Stimulated activated naive CD8-positive, alpha-beta T cell treated with anti-CD3 and anti-CD28 coated beads, Interleukin-15, Interleukin-2, amounts not matched to agents 100 U/mL and 50 U/mL, for 24 hours (primary cell): ENCODE measurements at places on chromosomes 12 and 14.

- no peak for DNase-seq
These were observed 59.8 kb downstream of the ACTN1 start for GRCh38 chr14:68919129-68919927.

DNA sequence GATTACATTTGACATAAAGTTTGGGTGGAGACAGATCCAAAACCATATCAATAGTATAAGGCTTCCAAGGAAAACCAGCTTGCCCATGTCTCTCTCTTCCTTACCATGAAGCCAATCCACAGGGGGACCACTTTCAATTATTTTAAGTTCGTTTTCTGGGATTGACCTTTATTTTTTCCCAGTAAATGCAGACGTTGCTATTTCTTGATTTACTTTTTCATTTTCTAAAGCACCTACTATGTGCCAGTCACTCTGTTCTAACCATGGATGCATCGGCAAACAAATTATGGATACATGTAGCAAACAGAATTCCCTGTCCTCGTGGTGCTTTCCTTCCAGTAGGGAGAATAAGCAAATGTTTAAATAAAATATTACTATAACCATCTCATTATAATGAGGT lies 65.8 kb upstream of the KCNA1 start:
- no peak for DNase-seq

DNA sequence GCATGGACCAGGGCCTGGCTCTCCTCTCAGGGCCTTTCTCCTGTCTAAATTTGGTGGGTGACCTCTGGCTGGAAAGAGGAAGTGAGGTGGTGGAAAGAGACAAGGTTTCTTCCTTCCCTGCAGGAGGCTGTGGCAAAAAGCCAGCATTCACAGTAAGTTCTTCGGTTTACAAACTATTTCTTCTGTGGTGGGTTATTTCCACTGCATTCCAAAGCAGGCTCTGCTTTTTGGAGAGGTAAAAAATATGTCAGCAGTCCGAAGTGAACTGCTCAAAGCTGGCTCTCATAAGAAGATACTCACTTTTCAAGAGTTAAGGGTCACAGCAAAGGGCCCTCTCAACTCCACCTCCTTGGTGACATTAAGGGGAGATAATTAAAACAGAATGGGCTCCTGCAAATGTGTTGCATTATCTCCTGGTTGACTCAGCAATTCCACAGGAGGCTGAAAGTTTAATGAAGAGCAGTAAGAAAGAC lies 48.9 kb upstream of the POC1B start:
- no peak for DNase-seq

GRCh38 chr12:2387103-2387834 lies 334.5 kb downstream of the CACNA1C start:
- DNase-seq: no peak

DNA sequence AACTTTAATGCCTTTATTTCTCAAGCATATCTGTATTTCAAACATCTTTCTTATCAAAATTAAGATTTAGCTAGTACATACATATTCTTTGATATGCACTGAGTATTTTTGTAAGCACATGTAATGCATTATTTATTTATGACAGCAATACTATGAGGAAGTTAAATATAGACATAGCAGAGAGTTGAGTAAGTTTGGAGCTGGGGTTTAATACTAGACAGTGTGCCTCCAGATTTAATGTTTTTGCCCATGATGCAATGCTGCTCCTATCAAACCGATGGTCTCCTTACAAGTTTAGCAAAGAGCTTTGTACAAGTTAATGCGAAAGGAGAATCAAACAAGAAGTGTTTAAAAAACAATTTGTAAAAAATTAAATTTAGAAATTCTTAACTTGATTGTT lies 826.6 kb upstream of the MGAT4C start:
- DNase-seq: no peak

- DNase-seq: no peak
These were observed 170.1 kb upstream of the RTL1 start for GRCh38 chr14:101073598-101073965.

DNA sequence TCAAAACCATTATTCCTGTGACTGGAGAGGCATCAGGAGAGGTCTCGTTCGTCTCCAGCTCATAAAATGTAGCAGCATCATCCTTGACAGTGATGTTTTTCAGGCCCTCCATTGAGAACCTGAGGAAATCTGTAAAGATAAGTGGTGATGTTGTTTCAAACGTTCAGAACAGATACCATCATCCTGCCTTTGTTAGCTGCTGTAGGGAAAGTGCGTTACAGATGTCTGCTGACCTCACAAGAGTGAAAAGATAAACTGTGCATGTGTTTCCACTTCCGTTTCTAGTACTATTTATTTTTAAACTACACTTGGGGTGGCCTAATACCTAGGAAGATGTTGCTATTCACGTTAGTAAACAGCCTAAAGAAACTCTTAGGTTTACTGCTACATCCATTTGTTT lies 28.4 kb downstream of the BCL2L14 start:
- DNase-seq: no peak

GRCh38 chr12:2940564-2940963 lies 18.6 kb upstream of the TEAD4 start:
- no peak for DNase-seq

- no peak for DNase-seq
These were observed 268.6 kb upstream of the PWP1 start for GRCh38 chr12:107417004-107417403.

DNA sequence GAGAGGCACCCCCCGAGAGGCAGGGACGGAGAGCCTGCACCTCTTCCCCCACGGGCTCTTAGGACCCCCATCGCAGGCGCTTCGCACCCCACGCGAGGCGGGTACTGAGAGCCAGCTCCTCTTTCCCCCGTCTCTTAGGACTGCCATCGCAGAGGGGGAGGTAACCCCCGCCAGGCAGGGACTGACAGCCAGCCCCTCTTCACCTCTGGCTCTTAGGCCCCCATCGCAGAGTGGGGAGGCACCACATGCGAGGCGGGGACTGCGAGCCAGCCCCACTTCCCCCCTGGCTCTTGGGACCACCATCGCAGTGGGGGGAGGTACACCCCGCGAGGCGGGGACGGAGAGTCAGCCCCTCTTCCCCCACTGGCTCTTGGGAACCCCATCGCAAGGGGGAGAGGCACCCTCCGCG lies 46.1 kb downstream of the DDX11 start:
- DNase-seq: no peak

GRCh38 chr14:28059254-28059653 lies 707.3 kb upstream of the FOXG1 start:
- no peak for DNase-seq

GRCh38 chr12:3137814-3138445 lies 60.8 kb downstream of the TSPAN9 start:
- no peak for DNase-seq

GRCh38 chr12:51814311-51815088 lies 34.0 kb downstream of the FIGNL2 start:
- peak; percentile 82 for DNase-seq

DNA sequence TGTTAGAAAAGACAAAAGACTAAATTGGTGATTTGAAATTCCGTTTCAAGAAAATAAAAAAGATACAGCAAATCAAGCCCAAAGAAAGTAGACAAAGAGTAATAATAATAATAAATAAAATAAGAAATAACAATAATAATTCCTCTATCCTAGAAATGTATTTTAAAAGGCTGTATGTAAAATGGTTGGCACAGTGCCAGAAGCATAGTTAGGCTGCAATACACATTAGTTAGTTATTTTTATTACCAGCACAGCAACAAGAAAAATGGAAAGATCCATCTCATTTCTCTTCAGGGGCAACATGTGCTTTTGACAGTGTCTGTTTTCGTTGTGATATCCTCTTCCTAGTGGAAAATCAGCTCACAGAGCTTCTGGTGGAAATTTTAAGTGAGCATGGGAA lies 174.1 kb upstream of the TMTC1 start:
- no peak for DNase-seq

DNA sequence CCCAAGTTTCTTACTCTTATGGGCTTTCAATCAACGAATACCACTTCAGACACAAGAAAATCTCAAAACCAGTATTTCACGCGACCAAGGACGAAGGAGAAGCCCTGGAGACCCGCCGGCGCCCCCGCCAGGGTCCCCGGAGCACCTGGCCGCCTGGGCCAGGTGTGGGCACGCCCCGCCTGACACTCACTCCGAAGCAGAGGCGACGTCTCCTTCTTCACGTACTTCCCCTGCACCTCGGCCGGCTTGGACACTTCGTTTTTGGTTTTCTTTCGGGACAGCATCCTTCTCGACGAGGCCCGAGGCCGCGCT lies 466 bp downstream of the SAV1 start:
- DNase-seq: no peak

DNA sequence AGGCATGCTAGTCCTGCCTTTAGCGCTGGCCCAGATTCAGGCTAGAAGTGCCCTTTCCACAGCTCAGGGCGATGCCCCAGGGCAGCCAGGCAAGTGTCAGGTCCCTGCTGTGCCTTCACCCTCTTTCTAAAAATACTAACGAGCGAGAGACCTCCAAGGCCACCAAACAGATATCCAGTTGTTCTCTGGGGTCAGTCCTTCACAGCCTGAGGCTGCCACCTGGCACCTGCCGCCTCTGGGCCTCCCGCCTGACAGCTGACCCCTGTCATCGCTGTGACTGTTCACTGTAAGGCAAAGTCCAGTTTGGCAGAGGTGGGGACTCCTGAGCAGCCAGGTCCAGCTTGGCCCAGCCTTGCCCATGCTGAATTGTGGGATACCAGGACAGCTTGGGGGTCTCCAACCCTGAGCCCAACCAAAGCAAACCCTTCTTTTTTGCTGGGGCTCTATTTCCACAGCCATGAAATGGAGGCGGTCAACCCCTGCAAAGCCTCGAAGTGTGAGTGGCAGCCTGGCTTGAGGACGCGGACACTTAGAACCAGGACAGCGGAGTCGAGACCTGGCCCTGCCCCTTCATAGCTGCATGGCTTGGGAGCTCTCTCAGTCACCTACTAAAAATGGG lies 79.9 kb downstream of the NINJ2 start:
- DNase-seq: no peak

- DNase-seq: no peak
These were observed 82.4 kb downstream of the CRADD start for GRCh38 chr12:93759512-93760081.

DNA sequence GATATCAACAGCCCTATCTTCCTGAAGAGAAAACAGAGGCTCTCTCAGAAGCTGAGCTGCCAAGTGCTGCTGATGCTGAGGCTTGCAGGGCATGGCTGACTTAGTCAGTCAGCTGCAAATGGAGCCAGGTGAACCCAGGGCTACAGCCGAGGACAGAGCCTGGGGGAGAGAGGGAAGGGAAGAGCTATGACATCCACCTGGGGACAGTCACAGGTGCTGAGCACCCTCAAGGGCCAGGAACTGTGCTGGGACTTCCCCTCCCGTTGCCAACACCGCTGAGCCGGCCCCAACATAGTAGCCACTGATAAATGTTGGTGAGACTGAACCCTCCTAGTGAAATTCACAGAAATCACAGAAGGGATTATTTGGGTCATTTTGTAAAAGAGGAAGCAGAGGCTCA lies 6.7 kb upstream of the CHGA start:
- DNase-seq: no peak

DNA sequence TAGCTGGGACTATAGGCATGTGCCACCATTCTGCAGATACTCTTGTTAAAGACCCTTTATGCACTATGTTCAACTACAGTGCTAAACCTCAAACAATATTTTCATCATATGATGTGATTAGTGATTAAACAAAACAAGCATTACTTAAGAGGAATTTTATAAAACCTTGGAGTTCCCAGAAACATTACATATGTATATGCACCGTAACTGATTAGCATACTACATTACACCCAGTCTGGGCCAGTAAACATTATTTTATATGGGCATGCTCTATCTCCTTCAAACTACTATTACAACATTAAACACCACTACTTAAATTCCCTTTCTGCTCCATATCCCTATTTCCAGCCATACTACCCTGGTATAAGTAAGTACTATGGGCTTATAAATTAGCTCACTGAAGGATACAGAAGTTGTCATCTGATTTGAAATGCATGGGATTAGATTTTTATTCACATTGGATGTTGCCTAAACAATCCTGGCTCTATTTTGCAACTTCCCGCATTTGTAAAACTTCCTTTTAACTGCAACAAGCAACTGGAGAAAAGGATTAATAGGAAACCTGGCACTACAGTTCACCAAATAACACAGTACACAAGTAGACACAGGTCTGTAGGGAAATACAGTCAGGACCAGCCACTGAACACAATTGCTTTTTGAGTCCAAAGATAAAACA lies 205.8 kb downstream of the MED13L start:
- no peak for DNase-seq

DNA sequence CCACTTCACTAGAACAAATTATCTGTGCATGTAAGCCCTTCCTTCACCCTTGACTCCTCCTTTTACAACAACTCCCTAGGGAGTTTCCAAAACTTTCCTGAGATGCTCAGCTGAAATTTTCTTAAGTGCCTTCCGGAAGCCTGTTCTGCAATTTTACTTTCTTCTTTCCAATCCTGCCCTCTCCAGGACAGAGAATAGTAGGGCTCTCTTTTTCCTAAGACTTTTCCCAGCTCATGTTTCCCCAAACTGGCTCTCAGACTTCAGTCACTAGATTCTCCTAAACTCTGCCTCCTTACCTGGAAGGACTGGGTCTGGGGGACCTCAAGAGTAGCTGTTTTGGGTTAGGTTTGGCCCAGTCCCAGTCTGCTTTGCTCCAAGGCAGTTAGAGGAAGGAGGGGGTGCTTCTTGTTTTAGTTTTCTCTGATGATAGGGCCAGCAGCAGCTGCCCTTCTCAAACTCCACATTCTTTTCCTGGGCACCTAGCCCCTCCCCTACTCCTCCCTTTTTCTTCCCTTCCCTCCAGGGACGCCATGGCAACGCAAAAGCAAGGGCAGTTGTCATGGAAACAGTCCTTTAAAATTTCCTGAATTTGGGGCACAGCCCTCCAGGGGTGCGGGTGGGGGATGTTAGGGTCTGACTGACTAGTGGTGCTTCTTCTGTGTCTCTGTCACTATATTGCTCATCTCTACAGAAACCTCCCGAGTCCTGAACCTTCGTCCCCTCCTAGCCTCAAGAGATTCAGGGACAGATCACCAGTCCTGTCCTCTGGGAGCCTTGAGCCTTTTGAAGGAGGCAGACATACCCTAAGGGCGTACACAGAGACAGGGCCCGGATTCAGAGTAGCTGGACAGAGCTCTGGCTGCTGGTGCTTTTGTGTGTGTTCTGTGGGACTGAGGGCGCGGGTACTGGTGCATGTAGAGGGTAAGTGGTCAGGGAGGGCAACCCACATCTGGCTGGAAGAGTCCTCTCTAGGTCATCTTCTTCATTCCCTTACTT lies 17.0 kb downstream of the PPP1R1A start:
- DNase-seq: no peak
